ENCODE measurements at places on chromosomes 13 and 19.

DNA sequence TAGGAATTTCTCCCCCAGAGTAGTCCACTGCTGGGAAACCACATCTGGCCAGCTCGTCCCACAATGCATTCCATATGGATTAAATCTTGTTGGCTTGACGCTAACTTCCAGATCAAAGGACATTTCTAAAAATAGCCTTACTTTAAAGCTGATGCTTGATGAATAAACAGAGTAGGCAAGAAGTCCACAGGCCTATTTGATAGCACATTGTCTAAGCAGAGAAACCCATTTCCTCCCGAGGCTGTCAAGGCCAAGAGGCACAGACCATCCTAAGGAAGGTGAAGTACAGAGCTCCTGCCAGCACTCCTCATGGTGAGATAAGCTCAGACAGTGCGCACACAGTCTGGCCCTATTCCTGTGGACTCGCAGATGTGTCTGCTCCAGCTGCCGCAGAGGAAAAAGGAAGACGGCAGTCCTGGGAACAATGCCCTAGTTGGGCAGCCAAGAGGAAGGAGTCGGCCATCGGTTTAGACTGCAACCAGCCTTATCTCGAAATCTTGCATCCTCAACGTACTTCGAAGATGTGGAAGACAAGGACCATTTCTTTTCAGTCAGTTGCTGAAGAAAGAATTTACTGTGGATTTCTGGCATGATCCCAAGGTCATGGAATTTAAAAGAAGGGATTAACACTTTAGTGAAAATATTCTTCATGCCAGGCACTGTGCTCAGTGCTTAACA, 156.8 kb downstream of the RGCC start:
- DNase-seq = no peak

DNA sequence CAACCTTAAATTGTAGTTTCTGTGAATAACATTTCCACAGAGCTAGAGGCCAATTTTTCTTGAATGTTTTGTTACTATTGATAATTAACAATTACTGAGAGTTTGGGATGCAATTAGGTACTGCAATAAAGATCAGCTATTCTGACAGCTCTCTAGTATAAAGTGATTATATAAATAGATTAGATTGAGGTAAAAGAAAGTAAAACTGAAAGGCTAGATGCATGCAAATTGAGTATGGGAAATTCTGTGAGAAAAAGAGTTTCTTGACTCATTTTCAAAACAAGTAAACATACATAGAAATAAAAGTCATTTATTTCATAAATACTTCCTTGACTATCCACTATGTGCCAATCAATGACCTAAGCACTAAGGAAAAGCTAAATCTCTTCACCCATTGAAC, 1087.5 kb upstream of the ATXN8OS start:
- no peak for DNase-seq

DNA sequence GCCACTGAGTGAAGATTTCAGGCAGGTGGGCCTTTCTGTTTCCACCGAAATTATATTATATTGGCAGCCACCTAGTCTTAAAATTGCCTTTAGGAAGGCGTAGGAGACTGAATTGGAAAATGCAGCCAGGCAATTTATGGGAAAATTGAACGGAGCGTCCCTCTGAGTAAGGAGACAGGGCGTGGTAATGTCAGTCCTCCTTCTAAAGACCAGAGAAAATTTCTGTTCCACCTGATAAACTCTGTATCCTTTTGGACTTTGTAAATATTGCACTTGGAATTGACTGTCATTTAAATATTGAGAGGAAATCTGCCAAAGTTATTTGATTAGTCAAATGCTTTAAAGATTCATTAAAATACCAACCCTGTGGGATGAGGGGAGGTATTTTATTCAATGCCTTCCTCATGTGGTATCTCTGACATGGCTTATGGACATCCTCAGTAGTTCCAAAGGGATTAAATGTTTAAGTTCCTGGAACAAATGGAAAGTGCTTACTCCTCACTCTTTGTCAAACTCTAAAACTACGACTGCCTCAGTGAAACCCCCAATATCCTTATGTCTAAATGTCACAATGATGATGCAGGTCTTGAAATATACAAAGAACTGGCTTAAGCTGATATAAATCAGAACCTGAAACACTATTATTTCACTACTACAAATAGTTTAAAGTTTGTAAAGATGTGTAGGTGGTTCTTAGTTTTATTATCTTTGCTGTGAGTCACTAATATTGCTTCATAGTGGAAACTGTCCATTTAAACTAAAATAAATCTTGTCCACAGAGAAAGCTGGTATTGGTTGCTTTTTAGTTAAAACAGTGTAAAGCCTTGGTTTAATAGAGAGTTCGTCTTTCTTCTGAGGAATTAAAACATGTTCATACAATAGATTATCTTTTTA, 203.2 kb downstream of the FGF14 start:
- DNase-seq = no peak

DNA sequence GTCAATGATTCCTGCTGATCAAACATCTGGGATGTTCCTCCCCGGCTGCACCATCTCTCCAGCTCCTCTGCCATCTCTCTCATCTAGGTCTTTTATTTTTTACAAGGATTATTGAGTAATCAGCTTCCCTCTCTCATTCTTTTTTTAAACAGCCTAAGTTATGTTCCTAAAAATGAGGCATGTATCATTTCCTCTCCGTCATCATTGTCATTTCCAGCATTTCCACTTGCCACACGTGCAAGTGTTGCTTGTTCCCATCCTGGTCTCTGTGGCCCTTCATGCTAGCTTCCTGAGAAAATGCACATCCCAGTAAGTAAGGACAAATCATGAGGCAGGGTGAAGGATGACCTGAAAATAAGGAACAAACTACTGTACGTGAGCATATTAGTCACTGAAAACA, 102.7 kb upstream of the POSTN start:
- no peak for DNase-seq

- DNase-seq = no peak
These were observed 2.3 kb upstream of the HIF3A start for GRCh38 chr19:46294494-46294893.

DNA sequence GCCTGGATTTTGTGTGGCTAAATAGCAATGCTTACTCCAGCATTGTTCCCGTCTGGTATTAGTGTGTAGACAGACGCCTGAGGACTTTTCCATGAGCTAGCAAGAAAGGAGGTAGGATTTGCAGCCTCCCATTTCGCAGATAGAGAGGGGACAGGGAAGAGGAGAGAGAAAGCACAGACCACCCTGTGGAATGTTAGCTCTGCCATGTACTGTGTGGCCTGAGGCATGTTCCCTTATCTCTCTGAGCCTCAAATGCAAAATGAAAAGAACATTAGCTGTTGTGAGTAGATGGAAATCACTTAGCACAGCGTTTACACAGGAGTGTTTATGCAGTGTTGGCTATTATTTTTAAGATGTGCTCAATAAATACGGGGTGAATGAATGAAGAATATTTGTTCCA, 45.5 kb downstream of the OLFM4 start:
- no peak for DNase-seq
